ENCODE measurements at places on chromosomes 2 and 18.

DNA sequence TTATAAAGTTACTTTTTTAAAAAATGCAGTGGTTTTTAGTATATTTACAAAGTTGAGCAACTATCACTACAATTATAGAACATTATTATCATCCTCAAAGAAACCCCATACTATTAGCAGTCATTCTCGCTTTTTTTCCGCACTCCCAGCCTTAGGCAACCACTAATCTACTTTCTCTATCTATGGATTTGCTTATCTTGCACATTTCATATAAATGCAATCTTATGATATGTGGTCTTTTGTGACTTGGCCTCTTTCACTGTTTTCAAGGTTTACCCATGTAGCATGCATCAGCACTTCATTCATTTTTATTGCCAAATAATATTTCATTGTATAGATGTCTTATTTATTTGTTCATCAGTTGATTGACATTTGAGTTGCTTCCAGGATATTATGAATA lies 273.4 kb downstream of the AGPS start:
- DNase-seq, result no peak

DNA sequence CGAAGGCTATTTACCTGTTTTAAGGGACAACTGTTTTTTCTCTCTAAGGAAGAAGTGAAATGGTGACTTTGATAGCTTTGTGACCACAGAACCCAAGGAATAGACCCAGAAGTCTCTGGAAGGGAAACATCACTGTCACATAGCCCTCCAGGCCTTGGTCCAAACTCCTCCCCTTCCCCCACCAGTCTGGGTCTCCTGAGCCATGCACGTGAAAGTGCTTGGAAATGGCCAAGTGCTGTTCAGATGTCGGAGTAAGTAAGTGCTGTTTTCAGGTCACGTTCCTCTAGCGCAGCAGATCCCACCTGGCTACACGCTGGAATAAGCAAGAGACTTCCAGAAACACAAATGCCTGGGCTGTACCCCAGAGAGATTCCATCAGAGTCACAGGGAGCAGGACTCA lies 73.0 kb upstream of the AFF3 start:
- no peak for DNase-seq

DNA sequence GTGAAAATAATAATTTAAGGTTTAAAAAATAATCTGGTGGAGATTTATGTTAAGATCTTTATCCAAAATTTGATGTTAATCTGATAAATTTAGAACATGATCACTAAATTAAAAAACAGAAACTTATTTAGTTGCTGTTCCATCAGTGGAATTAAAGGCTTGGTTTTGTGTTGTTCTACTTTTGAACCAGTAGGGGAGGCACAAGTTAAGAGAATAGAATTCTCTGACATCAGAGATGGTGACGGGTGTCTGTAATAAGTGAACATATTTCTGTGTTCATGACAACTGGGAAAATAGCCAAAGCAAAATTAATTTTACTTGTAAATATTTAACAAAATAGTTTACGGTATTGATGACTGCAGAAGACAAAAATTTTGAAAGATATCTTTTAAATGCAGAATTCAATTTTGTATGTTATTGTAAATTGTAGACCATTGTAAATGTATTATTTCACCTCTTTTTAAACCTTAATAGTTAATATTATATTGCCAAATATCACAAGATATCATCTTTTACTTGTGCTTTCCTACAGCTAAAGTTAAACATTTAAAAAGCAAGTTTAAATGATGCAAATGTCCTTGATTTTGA lies 106.0 kb downstream of the UBR3 start:
- DNase-seq, result no peak

- DNase-seq, result no peak
Measured at GRCh38 chr18:54086046-54086802, 138.2 kb downstream of the MBD2 start.

- DNase-seq, result no peak
Measured at GRCh38 chr2:201018636-201019035, 52.8 kb downstream of the HYCC2 start.

- no peak for DNase-seq
Measured at GRCh38 chr2:120552800-120553481, 182.7 kb upstream of the GLI2 start.

GRCh38 chr2:192749611-192750200 lies 555.0 kb upstream of the TMEFF2 start:
- no peak for DNase-seq

- no peak for DNase-seq
Measured at GRCh38 chr2:44944952-44945612, 3.6 kb downstream of the SIX3 start.

DNA sequence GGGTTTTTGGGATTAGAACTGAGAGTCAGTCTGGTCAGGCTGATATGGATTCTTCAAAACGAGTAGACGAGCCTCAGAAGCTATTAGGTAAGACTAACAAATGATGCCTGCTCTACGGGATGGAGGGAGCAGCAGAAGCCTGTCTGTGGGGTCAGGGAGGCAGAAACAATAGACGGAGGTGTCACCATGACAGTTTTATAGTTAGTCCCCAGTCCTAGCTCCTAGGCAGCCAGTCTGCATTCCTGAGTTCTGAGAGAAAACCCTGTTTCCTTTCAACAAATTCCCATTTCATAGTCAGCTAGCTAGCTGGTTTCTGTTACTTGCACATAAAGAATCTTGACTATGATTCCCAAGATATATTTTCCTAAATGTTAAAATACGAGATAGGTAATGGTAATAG lies 542.1 kb downstream of the PID1 start:
- no peak for DNase-seq

GRCh38 chr2:151251012-151251411 lies 10.7 kb downstream of the RBM43 start:
- no peak for DNase-seq

- peak; percentile 21 for DNase-seq
Measured at GRCh38 chr2:75640621-75641121, 5.9 kb upstream of the MRPL19 start.

- no peak for DNase-seq
Measured at GRCh38 chr2:158586491-158586890, 129.7 kb downstream of the PKP4 start.

DNA sequence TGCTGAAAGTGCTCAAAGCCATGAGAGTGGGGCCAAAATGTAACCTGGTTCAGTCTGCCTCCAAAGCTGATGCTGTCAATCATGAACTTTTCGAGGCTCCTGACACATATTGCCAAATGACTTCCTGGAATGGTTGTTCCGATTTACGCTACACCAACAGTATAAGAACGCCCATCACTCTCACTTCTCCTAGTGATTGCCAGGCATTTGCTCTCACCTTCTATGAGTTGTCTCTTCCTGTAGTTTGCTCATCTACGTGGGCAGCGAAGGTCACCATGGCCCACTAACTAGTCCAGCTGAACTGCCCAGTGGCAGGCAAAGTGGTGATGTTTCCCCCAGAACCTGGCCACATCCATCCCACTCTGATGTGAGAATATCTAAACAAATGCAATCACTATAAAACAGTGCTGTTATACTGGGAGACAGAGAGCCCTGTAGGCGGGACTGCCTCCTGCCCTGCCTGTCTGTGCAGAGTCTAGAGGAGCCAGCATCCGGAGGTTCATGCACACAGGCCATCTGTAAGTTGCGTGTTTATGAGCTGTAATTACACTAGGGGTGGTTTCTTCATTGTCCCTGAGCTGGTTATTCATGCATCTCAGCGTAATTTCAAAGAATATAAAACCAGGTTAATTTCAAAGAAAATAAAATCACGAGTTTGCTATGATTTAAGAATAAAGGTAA lies 8.8 kb upstream of the CABLES1 start:
- no peak for DNase-seq

DNA sequence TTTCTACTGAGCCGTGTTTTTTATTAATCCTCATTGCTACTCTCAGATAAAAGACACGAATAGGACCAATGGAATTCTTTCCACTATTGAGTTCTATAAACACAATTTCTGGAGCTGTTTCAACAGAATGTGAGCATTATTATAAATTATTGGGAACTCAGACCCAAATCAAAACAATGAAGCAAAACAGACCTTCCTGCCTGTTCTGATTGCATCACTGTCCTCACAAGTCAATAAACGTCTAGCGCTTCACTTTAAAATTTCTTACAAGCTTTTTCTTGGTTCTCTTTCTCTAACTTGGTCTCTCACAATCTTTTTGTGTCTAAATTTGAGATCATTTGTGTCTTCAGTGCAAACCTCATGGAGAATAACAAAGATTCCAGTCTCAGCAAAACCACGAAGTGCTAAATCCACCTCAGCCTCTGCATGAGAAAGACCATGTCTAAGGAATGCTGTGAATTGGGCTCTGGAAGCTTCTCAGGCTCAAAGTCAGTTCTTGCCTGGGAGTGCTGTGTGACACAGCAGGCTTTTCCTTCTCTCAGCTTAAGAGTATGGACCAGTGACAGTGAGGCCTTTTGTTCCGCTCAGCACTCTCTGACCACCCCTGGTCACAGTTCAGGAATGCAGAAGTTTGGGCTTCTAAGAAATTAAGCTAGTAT lies 22.8 kb downstream of the ARHGAP28 start:
- no peak for DNase-seq

- no peak for DNase-seq
Measured at GRCh38 chr18:43620936-43621335, 343.6 kb upstream of the SYT4 start.

DNA sequence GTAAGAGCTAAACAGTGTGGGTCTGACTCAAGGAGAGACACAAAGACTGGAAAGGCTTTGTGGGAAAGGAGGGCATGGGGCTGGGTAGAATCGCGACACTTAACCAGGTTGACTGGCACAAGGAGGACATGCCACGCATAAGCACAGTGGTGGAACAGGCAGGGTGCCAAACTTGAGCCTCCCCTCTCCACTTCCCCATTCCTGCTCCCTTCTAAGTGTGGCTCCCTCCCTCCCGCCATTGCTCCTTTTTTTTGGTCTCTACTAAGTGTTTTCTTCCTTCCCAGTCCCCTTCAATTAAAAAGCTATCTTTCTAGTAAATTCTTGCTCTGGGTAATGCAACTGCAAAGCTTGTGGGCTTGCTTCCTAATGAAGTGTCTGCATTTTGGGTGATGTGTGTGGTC lies 40.3 kb upstream of the ZFP36L2 start:
- no peak for DNase-seq

GRCh38 chr2:177397481-177398289 lies 5.1 kb downstream of the AGPS start:
- no peak for DNase-seq

DNA sequence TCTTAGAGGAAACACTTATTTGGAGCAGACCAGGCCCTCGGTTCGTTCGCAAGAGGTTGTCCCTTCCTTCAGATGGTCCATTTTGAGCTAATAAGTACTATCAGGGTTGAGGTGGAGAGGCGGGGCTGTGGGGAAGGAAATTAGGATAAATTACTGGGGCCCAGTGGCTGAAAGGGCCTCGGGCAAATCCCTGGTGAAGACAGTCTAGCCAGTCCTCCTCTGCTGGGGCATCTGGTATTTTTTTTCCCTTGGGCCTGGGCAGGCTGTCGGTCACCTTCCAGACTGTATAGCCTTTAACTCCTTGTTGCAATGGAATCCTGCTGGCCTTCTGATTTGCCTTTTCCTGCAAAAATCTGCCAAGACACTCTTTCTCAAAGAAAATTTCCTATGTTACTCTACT lies 1.7 kb upstream of the MYO3B start:
- no peak for DNase-seq

GRCh38 chr2:232658217-232658785 lies 24.9 kb downstream of the EFHD1 start:
- no peak for DNase-seq

DNA sequence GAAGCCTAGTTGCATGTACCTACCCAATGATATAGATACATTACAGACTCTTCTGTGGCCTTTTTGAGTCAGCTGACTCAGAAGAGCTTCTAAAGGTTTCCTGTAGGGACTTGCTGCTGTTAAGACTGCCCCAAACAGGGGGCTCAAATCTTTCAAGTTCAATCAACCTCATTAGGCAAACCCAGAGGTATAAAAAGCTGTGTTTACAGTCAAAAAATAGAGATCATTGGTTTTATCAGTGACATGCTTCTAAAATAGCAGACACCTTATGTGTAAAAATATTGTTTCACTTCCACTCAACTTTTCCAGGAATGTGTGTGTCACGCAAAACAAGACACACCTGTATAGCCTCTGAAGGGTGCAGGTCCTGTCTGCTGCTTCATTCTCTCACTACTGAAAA lies 624.3 kb upstream of the FANCL start:
- DNase-seq, result no peak

DNA sequence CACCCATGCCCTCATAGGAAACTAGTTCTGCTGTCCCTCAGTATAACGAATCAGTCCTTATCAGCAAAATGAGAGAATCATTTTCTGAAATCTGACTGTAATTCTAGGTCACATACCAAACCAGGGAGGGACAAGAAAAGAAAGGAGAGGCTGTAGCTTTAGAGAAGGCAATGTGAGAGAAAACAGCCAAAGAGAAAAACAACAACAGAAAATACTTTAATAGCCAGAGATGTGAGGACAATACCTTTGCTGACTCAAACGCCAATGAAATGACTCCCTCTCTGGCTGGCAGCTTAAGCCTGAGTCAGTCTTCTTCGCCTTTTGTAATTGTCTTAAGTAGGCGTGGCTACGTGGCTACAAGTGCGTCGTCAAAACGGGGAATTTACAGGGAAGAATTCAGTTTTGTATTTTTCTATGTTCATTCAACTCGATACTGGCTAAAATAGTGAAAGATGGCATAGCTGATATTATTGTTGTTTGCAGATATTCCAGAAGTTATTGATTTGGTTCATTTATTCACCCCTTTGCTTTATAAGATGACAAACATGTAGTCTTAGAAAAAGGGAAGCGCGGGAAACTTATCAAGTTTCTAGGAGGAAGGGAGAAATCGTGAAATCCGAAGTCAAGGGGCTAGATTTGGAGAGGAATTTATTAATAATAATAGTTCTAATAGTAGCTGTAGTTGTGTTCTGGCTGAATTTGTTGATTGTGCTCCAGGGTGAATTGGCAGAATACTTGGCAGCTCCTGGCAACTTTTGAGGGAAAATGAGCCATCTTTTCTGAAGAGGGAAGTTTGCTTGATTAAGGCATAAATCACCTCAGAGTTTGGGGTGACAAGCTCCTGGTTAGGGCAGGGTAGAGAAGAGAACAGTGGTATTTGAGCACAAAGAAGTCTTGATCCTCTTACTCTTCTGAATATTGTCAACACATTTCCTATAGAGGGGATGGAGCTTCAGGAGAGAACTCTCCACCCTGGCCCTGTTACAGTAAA lies at the start of gene IL1A:
IL1A (minus strand) TSS at position 295 of the 991 bp plus-strand sequence. CDS start 723 bp downstream, outside the sequence.
- DNase-seq, result no peak

GRCh38 chr2:214450118-214450894 lies 39.5 kb downstream of the VWC2L start:
- no peak for DNase-seq

GRCh38 chr2:102081606-102082005 lies 60.9 kb upstream of the IL1R1 start:
- no peak for DNase-seq

GRCh38 chr2:71905205-71905604 lies 242.5 kb downstream of the CYP26B1 start:
- no peak for DNase-seq

GRCh38 chr18:64234321-64234720 lies 85.4 kb upstream of the LINC00305 start:
- no peak for DNase-seq

DNA sequence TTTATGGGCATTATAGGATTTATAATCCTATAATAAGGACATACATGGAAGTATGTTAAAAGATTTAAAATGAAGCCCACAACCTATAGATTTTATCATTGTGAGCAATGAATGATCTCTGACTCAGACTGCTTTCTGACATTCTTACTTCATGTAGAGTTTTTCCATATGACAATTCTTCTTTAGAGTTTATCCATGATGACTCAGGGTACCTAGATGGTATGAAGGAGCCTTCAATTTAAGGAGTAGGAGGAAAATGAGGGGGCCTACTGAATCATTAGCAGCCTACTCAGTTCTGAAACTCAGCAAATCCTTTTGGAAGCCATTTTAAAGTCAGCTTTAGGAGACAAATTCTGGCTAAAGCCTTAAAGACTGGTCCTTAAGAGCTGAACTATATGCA lies 10.4 kb downstream of the PELI1 start:
- no peak for DNase-seq
